ENCODE measurements at places on chromosomes 5 and 9. TPM values are rescaled to one million over a fixed set of nuclear protein-coding genes. Genes with fewer than 3 reads are reported as not detected.

LCN2 gene
- total RNA-seq = not detected

ZNF483 gene
- 1.2 TPM for total RNA-seq

FER gene
- total RNA-seq = 13.9 TPM

FAM169A gene
- 3.2 TPM for total RNA-seq

CER1 gene
- total RNA-seq = not detected

Measured in myocyte (in vitro differentiated cells).